ENCODE measurements at places on chromosomes 13 and 19.

DNA sequence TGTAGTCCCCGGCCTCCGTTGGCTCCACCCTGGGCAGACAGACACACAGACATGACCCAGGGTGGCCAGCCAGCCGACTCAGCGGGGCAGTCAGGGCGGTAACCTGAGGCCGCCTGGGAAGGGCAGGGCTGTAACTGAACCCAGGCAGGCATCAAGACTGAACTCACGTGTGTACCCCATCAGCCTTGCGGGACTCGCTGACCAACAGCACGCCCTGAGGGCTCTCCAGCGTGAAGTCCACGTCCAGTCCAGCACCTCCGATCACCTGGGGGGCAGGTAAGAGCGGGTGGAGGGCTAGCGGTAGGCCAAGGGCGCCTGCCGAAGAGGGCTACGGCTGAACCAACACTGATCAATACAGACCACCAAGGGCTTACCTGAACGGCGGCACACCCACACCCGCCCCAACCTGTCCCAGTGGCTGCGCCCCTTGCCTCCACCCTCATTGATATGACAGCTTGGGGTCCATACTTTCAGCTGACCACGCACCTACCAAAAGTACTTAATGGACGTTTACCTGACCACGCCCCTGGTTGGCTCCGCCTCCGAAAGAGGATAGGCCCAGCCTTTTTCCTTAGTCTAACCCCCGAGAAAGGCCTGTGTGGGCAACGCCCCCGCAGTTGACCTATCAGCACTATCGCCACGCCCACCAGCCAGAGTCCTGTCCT lies 791 bp downstream of the TMED1 start:
- no peak for DNase-seq

DNA sequence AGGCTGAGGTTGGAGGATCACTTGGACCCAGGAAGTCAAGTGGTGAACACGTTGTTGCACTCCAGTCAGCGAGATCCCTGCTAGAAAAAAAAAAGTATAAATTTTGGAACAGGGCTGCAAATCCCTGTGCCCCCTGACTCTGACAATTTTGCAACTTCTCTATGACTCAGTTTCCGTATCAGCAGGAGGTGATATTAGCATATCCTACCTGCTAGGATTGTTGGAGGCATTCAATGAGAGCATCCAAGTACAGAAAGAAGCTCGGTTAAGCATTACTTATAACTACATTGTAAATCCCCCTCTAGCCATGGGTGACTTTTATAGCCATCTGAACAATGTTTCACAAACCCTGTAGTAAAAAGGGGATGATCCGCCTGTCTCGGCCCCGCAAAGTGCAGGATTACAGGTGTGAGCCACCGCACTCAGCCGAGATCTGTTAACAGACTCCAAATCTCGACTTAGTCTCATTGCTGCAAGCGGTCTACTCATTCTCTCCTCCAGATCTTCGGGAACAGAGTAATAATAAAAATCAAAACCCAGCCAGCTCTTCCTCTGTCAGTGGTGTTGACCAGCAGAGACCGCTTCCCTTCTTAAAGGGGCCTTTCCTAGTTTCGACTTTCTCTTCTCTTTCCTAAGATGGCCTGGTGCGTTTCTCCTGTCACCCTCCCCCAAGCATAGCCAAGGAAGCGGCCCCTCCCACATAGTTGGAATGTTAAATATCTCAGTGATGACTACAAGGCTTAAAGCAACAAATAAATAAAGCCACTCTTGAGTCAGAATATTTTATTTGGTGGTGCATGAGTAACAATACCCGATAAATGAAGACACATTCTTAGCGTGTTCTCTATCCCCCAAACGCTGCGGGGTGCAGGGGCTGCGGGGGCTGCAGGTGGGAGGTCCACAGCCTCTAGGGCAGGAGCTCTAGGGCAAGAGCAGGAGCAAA lies 10.3 kb upstream of the BICRA start:
- no peak for DNase-seq

DNA sequence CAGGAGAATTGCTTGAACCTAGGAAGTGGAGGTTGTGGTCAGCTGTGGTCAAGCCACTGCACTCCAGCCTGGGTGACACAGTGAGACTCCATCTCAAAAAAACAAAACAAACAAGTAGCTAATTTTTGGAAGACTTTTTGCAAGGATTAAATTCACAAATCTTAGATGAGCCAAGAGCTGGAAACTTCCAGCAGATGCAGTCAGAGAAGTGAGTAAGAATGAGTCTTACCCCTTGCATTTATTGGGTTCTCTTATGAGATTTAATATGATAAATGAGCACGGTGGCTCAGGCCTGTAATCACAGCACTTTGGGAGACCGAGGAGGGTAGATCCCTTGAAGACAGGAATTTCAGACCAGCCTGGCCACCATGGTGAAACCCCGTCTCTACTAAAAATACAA lies 44.9 kb upstream of the NBEA start:
- no peak for DNase-seq

DNA sequence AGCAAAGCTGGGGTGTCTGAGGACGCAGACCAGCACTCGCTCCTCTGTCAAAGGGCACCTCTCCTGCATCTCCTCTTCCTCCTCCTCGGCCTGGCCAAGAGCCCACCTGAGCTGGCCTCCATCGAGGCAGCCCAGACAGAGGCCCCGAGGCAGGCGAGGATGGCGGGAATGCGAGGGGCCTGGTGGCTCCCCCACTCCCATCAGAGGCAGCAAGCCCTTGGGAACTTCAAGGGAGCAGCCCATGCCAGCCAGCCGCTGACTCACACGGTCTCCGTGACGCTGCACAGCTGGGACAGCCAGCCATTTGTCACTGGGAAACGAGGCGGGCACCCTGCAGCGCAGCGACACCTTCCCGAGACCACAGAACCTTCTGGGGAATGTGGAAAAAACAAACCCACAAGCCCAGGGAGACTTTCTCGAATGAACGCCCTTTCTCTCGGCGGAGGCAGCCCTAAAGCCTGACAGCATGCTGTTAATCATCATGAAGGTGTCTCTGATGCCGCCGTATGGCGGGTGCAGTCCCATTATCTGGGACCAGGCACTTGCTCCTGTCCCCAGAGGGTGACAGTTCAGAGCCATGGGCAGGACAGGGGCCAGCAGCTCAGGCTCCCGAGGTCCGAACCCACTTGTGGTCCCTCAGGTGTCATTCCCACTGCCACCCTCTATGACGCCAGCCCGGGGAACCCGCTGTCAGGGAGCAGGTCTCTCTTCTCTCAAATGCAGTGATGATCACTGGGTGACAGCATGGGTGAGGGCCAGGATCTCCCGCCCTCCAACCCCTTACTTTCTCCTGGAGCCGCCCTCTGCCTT lies 53.0 kb downstream of the PEPD start:
- DNase-seq = no peak

DNA sequence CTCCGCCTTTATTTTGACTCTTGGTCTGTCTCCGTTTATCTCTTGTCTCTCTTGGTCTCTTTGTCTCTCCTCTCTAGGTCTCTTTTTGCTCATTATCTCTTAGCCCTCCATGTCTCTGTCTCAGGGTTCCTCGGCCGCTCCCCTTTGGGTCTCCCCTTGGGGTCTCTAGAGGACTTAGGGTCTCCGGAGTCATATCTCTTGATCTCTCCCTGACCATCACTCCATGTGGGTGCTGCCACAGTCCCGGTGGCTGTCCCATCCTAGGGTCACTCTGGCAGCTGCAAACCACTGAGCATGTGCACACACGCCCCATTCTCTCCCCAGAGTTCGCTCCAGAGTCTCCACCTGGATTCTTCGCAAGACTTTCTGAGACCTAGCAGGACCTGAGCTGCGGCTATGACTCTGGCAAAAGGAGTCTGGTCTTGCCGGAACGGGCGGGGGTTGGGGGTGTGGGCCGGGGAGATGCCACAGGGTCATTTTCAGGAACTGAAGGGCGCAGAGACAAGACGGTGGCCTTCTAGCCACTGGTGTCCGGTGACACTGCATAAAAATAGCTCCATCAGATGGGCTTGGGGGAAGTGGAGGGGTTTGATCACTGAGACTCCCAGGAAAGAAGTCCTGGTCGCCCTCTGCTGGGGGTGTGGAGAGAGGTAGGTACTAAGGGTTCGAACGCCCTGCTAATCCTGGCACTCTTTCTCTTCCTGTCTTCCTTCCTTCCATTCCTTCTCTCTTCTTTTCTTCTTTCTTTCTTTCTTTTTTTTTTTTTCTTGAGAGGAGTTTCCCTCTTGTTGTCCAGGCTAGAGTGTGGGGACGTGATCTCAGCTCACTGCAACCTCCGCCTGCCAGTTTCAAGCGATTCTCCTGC lies 1.2 kb upstream of the KCNA7 start:
- DNase-seq = no peak

- DNase-seq = no peak
These were observed 296.6 kb downstream of the RFC3 start for GRCh38 chr13:34114581-34114980.

DNA sequence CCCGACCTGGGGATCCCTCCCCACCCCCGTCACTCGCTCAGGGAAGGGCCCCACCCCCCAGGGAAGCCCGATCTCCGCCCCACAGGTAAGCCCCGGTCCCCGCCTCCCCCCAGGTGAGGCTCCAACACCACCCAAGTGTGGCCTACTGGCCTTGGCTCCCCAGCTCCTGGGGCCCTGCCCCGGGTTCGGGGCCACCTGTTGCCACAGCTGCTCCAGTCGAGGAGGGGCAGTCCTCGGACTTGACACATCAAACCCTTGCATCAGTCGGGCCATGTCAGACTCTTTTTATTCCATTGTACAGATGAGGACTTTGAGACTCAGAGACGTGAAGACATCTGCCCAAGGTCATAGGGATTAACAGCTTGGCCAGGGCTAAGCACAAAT lies 512 bp downstream of the CC2D1A start:
- no peak for DNase-seq
